ENCODE measurements at places on chromosomes 2 and 18.

- no peak for DNase-seq
Measured at GRCh38 chr2:111030260-111030891, 90.3 kb upstream of the BCL2L11 start.

- no peak for DNase-seq
Measured at GRCh38 chr2:176142281-176142680, 9.1 kb upstream of the HOXD4 start.

- no peak for DNase-seq
Measured at GRCh38 chr18:80167331-80167730, 58.3 kb downstream of the ADNP2 start.

DNA sequence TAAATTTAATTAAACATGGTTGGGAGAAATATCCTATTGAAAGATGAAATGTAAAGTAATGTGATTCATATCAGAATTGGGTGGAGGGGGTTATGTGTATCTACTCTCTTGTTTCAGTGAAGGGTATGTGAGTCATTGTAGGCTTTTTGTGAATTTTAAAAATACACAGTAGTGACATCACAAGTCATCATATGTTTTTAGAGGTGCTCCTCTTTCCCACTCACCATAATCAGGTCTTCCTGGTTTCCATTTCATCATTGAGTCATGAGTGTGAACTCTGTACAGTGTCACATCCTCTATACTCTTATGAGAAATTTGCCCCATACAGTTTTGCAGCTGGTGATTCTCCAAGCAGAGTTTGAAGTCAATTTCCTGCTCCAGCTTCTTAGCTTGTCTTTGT lies 18.8 kb downstream of the FSIP2 start:
- no peak for DNase-seq

DNA sequence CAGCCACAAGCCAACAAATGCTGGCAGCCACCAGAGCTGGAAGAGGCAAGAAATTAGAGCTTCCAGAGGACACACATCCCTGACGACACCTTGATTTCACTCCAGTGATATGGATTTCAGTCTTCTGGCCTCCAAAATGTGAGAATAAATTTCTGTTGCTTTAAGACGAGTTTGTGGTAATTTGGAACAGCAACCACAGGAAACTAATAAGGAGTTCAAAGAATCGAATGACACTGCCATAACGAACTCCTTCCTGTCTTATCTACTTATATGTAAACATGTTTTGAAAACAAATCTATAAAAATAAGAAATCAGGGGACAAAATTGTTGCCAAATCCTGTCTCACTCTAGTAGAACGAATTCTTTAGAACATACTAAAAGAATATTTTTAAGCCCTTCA lies 75.8 kb downstream of the GRB14 start:
- DNase-seq = no peak

DNA sequence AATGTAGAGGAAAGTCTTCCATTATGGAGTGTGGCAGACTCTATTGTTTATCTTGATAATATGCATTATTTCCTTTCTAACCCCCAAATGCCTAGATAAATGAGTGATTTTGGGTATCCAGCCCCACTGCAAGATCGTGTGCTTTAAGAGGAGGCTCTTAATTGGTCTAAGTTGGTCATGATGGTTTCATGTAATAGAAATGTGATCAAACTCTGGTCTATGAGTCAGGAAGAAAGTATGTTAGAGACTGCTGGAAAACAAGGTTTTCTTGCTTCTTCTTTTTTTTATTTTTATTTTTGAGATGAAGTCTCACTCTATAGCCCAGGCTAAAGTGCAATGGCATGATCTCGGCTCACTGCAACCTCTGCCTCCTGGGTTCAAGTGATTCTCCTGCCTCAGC lies 344.5 kb upstream of the TNP1 start:
- DNase-seq = no peak

Measured in muscle of back (tissue), 13 donors.